ENCODE measurements at places on chromosomes 6 and 20. TPM values are rescaled to one million over a fixed set of nuclear protein-coding genes. Genes with fewer than 3 reads are reported as not detected.

CLVS2 gene
- not detected for total RNA-seq

- DNase-seq, result no peak
Observed at GRCh38 chr6:157452096-157452495, 71.1 kb downstream of the ZDHHC14 start.

DNA sequence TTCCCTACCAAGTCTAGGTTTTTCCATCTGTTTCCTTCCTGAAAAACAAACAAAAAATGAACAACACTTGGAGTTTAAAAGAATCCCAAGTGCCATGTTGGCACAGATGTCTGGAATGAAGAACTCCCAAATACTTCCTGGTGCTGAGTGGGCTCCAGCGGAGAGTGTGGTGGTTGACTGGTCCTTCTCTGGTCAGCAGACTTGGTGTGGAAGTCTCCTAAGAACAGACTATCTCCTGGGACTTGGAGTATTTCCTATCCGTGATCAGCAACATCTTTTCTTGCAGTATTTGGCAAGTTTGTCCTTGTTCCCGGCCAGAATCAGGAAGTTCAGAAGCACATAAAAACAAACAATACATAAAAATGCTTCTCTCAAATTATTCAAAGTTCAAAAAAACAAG is 154.1 kb downstream of the MTFR2 start:
- no peak for DNase-seq

DNA sequence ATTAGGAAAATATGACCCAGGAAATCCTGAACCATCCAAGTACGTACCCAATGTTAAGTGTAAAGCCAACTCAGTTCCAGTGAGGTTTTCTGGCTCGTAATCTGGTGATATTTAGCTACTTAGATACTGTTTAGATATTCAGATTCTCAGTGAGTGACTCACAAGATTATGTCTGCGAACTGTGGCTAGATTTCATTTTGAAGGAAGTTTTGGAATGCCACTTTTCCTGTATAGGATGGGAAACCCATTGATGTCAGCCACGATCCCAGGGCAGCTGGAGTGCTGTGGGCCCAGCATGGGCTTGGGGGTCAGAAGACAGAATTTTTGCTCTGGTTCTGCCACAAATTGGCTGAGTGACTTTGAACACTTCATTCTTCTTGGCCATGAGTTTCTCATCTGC is 76.3 kb downstream of the TMEM170B start:
- DNase-seq, result no peak

- DNase-seq, result no peak
Observed at GRCh38 chr20:37841971-37842370, 61.0 kb upstream of the VSTM2L start.

DNA sequence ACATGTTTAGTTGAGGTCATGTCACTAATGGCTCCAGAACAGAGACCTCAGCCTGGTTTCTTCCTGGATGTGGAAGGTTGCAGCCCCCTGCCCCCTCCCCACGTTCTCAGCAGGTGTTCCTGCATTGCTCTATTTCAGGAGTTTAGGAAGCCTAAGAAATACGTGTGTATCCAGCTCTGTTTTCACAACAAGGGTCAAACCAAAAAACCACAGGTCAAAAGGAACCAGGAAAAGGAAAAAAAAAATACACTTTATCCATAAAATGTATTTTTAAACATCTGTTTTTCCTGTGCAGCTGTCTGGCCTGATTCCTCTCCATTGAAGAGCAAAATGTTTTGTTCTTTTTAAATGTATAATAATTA is 107.9 kb upstream of the PLEKHG1 start:
- no peak for DNase-seq

- no peak for DNase-seq
Observed at GRCh38 chr6:32655203-32655710, 11.2 kb downstream of the HLA-DQB1 start.

SUMO4 gene
- total RNA-seq, result 7.9 TPM

- DNase-seq, result no peak
Observed at GRCh38 chr20:13772529-13772928, 12.2 kb downstream of the ESF1 start.

GRCh38 chr6:138403324-138403800 is 661 bp upstream of the HEBP2 start:
- DNase-seq, result peak; percentile 43
